ENCODE measurements at places on chromosomes 7 and 10. TPM values are rescaled to one million over a fixed set of nuclear protein-coding genes. Genes with fewer than 3 reads are reported as not detected.

DNA sequence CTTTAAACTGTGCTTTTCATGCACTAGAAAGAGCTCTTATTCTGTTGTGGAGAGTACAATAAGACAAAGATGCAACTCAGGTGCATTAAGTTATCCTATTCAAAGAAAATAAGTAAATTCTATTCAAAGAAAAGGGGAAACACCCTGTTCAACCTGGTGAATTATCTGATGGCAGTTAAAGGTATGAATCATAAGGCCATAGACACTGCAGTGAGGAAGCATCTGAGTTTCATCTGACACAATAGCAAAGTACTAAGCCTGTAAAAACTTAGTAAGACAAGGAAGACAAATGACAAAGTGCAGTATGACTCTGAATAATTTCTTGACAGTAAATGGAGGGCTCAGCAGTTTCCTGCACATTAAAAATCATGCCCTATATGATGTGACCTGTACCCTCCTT, 91.0 kb upstream of the LRRTM3 start:
- DNase-seq, result peak; percentile 6

Gene SRRM3
- 1.5 TPM for total RNA-seq

GRCh38 chr7:155071121-155071651, 1.1 kb downstream of the HTR5A start:
- DNase-seq, result no peak

DNA sequence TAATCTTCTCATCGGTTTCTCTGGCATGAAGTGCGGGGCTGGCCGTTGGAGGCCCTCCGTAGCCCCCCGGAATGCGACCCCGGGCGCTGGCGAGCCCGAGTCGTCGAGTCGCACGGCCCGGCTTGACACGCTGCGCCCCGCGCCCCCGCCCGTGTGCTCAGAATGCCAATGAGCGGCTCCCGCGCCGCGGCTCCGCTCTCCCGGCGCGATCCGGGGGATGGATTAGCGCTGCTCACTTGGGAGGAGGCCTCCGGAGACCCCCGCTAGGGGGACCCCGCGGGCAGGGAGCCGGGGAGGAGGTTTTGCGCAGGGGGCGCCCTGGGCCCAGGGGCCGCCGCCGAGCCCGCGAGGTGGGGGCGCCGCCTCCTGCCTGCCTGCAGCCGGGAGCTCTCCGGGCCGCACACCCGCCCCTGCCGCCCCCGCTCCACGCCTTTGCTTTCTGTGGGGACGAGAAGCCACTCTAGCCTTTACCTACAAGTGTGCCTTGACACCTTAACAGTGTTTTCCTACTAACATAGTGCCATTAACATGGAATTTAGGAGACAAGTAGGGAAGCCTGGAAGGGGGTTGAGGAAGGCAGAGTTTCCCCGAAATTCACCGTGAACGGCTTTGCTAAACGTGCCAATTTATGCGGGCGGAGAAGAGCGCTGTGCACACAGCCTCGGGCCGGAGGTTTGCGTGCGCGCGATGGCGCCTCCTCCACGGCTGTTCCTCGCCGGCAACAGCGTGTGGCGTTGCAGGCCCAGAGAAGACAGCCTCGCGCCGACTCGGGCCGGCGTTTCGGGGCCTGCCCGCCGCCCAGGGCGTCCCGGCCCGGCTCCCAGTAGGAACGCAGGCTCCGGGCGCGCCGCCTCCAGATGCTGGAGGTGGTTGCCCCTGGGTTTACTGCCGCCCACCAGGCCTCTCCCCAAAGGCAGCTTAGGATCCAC, 7.1 kb downstream of the SHH start:
- peak; percentile 81 for DNase-seq

GRCh38 chr7:7816084-7816483, 97.7 kb upstream of the RPA3 start:
- no peak for DNase-seq

DNA sequence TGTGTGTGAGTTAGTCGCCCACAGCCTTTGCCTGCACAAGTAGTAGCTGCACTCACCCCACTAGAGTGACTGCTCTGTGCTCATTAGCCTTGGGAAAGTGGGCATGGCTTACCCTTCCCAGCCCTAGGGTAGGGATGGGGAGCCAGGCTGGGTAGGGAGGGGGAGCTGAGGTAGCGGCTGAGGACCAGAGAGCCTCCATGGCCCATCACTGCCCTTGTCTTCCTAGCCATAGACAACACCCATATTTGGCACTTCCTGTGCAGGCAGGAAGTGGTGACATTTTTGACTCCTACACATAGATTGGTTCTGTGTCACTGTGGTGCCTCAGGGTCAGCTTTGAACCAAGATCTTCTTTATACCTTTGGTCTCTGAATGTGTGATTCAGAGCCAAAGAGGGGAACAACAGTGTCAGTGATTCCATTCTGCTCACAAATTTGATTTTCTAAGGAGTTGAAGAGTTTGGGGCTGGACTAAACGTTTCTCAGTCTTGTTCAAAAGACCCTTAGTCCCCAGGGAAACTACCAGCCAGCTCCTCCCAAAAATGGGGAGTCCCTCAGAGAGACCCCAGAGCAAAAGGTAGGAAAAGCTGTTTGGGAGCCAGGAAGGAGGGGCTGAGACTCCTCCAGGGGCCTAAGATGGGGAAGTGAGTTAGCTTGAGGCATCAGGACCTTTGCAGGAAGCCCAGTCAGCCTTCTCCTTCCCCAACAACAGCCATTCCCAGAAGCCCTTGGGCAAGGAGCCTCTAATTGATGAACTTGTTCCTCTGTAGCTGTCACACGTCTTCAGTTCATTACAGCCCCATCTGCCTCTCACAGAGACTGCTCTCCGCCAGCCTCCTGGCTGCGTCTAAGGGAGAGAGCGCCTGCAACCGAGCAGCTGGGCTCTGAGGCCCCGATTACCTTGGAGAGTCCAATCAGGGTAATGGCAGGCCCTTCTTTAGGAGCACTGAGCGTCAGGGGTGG, 135.0 kb downstream of the CDH23 start:
- no peak for DNase-seq

- DNase-seq, result no peak
Observed at GRCh38 chr10:31644931-31645633, 283.5 kb downstream of the ARHGAP12 start.

Gene NME8
- not detected for total RNA-seq

DNA sequence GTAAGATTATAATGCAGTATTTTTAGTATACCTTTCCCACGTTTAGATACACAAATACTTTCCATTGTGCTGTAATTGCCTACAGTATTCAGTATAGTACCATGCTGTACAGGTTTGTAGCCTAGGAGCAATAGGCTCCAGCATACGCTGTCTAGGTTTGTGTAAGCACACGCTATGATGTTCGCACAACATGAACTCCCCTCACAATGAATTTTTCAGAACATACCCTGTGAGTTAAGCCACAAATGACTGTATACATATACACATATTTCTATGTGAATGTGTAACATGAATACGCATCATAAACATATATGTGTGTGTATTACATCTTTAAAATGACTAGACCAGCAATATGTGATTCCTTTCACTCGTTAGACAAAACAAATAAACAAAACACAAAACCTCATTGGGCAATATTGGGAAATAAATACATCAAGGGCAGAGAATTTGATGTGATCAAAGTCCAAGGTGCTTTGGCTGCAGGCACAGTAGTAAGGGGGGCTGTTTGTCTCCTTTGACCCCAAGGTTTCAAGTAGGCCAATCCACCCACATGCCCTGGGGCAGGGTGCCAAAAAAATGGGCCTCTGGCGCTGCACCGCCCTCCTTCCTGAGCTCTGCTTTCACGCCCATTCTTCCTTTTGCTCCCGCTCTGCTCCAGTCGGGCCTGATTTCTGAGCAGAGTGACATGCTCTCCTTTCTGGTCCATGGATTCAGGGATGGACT, 33.9 kb downstream of the CHN2 start:
- no peak for DNase-seq

DNA sequence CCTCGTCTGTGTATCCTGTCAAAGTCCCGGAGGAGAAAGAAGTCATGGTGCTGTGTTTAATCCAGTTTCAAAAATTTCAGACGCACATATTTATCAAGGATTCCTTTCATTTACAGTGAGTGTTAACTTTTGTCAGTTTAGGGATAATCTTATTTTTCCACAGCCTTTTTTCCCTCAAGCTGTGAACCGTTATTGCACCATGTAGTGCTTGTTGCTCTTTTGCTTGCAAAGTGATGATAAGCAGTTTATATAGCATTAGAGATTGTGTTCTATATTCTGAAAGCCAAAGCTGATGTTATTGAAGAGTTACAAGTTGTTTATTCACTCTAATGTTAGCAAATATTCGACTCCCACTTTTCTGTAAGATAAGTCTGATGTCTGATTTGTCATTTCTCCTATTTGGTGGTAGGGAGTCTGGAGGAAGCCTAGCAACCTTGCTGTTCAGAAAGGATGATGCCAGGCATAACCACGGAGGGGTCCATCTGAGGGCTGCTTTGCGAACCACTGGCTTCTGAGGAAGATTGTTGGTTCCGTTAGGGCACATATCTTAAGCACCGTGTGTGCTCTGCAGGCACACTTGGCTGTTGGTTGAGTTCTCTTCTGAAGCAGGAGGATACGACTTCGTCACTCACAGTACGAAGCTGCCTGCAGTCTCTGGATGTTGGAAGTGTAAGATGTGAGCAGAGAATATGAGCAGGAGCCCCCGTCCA, 11.7 kb downstream of the CCNY start:
- DNase-seq, result no peak

Gene KEL
- total RNA-seq, result 22.4 TPM

GRCh38 chr7:94472608-94473007, 37.0 kb upstream of the CASD1 start:
- no peak for DNase-seq

Gene CCDC172
- not detected for total RNA-seq

- DNase-seq, result no peak
Observed at GRCh38 chr10:95247200-95247880, 43.5 kb downstream of the PDLIM1 start.

- DNase-seq, result peak; percentile 83
Observed at GRCh38 chr7:35003679-35004303, 33.5 kb downstream of the DPY19L1 start.

Gene SLC26A3
- 18.1 TPM for total RNA-seq

Gene PON3
- total RNA-seq, result not detected

GRCh38 chr7:140696024-140696679, 356 bp upstream of the NDUFB2 start:
- peak; percentile 97 for DNase-seq

- DNase-seq, result no peak
Observed at GRCh38 chr10:104128214-104128613, 6.2 kb downstream of the SFR1 start.

DNA sequence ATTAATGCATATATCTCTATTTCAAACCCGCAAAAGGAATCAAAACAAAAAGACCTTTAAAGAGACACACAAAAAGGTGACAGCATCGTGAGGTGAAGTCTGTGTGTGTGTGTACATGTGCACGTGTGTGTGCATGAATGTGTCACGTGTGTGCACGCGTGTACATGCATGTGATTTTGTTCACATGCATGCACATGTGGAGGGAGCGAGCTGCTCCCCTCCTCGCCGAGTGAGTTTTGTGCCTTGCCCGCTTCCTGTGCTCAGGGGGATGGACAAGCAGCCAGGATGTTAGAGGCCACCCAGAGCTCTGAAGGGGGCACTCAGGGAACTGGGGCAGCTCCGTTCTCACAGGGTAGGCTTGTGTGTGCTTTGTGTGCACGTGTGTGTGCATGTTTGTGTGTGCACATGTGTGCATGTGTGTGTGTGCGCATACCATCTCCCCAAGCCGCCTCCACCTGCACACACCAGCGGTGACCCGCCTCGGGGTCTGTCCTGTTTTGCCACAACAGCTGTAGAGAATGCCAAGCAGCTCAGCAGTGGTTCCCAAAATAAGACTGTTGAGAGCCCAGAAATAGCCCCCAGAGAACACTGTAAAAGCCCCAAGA, 191.2 kb downstream of the PTPRN2 start:
- DNase-seq, result no peak

DNA sequence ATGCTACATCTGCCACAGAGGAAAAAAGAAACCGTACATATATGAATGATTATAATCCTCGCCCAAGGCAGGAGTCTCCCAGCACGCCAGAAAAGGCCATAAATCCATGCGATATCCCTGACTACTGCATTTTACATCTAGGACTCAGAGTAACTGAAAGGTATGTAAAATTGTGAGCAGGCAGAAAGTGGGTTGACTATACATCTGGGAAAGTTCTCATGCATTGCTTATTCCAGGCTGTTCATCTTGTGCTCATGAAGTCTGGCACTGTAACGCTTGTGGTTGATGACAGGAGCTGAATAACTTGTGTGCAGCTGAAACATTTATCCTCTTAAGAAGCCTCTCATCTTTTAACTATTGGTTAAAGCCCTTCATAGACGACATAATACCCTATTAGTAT, 193.4 kb upstream of the STEAP4 start:
- DNase-seq, result no peak

GRCh38 chr7:44398953-44399574, 73.7 kb upstream of the CAMK2B start:
- no peak for DNase-seq

Gene FGFR2
- 90.4 TPM for total RNA-seq

GRCh38 chr10:24153537-24153936, 55.4 kb upstream of the KIAA1217 start:
- no peak for DNase-seq

- peak; percentile 53 for DNase-seq
Observed at GRCh38 chr7:6367701-6368211, 80.0 kb downstream of the DAGLB start.

DNA sequence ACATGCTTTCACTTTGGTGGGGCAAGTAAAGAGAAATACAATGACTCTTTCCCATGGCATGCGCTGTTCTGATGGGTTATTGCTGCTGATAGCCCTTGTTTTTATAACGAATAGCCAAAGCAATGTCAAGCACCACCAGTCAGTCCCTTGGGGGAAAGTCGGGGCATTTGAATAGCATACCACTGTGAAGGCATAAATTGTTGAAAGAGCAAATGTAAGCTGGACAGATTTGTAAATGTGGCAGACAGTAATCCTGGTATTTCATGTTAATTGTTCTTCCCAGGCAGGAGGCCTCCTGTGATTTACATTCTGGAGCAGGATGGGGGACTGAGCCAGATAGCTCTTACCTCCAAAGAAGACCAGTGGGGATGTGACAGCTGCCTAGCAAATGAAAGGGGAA, 293.3 kb downstream of the ADRA2A start:
- no peak for DNase-seq

Gene ITPRID1
- total RNA-seq, result not detected

DNA sequence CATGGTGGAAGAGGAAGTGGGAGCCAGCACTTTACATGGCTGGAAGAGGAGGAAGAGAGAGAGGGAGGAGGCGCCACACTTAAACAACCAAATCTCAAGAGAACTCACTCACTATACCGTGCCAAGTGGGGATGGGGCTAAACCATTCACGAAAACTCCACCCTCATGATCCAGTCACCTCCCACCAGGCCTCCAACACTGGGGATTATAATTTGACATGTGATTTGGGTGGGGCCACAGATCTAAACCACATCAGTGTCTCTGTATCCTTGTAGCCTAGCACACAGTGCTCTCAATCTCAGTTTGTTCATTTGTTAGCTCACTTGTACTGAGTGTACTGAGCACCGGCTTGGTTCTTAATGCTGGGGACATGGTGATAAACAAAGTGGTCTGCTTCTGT, 228.3 kb downstream of the BUB3 start:
- DNase-seq, result no peak

GRCh38 chr7:50690541-50691011, 92.1 kb downstream of the GRB10 start:
- no peak for DNase-seq
